Myometrial cell (primary cell): ENCODE measurements at places on chromosomes 5 and 9. TPM values are rescaled to one million over a fixed set of nuclear protein-coding genes. Genes with fewer than 3 reads are reported as not detected.

The NKD2 gene
- not detected in 2 replicates for total RNA-seq

The CAMK4 gene
- total RNA-seq, result 5.2 and 10.5 TPM in 2 replicates

The WDR38 gene
- total RNA-seq, result not detected in 2 replicates

The TMEM250 gene
- total RNA-seq, result 42.5 and 60.5 TPM in 2 replicates

The NIPSNAP3A gene
- total RNA-seq, result 43.2 and 48.6 TPM in 2 replicates
